Mucosa of descending colon (tissue), 3 donors: ENCODE measurements at places on chromosomes 16 and 17. TPM values are rescaled to one million over a fixed set of nuclear protein-coding genes. Genes with fewer than 3 reads are reported as not detected.

MARVELD3 gene
- 85.8 TPM for total RNA-seq

SULT1A1 gene
- total RNA-seq = 254 TPM

CEP295NL gene
- 2.5 TPM for total RNA-seq

CCL1 gene
- total RNA-seq = not detected

DNA sequence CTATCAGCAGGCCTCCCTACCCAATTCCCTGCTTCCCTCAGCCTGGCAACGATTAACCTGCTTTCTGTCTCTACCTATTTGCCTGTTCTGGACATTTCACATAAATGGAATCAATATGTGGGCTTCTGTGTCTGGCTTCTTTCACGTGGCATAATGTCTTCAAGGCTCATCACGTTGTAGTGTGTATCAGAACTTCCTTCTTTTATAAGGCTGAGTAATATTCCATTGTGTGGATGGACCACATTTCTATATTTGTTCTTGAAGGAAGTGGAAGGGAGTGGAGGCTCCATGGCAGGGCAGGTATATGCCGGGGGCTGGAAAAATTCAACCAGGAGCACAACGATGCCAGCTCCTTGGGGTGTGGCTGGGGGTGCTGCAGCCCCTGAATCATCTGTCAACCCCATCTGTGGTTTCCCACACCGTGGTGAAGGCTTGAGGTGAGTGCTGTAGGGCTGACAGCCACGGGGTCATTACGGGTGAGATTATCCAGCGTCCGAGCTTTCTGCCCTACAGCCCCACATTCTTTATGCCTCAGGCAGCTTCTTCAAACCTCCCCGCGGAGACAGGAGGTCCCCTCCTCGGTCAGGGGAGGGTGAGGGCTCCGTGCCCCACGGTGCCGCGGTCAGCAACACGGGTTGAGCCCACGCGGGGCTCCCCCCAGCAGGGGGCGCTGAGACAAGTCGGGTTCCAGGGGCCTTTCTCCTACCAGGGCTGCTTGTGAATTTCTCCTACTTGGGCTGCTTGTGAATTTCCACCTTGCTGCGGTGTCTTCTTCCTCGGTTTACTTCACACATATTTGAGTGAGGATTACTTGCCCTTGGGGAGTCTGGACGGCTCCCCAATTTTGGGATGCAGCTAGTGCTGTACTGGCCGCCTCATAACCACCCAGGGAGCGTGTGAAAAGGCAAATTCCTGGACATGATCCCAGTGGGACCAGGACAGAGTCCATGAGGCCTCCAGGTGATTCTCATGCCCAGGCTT lies 18.3 kb upstream of the WFIKKN2 start:
- DNase-seq = peak; percentile 71

DNA sequence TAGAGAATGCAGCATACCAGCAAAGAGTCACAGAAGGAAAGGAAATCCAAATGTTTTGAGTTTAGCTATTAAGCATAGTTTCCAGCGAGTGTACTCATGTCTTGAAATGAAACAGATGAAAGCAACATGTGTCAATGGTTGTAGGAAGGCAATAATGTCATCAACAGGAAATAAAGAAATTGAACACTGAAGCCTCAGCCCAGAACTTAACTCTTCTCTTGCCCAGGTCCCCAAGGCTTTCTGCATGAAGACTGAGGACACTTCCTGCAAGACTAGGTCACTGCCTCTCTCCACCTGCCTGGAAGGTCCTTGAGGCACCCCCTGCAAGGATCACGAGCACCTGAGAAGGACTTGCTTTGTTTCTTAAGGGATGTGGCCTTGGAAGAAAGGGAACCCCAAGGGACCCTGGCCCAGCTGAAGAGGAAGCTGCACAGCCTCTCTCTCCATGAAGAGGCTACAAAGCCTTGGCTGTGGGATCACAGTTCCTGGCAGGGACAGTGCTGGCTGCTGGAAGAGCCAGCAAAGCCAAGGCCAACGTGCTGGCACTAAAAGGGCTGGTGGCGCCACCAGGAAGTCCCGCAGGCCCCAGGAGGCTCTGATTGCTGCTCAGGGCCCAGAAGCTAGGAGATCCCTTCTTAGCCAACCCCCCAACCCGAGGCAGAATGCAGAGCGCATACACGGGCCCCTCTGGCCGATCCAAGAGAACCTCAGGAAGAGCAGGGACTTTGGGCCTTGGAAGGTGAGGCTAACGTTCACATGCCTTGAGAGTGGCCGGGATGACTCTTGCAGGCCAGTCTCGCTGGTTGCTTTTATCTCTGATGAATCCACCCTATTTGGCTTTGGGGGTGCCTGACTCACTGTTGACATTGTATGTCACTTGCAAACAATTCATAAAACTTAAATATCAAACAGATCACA lies 23.4 kb upstream of the AXIN2 start:
- DNase-seq = no peak

DNA sequence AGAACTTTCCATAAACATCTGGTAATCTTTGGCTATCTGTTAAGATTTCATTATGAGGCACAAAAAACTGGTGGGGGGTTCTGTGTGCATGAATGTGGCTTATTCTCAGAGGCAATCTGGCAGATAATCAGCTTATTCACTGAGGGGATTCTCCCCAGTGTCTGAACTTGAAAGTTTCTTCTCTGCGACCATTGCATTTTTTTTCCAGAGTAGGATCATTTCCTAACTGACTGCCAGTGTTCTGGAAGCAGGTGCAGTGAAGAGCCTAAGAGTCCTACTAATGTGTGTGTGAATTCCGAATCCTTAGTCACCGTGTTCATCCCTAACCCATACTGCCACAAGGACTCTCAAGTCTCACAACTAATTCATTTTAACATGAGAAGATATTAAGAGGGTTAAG lies 64.9 kb upstream of the LRRC37A3 start:
- DNase-seq = no peak

GPR139 gene
- not detected for total RNA-seq

DNA sequence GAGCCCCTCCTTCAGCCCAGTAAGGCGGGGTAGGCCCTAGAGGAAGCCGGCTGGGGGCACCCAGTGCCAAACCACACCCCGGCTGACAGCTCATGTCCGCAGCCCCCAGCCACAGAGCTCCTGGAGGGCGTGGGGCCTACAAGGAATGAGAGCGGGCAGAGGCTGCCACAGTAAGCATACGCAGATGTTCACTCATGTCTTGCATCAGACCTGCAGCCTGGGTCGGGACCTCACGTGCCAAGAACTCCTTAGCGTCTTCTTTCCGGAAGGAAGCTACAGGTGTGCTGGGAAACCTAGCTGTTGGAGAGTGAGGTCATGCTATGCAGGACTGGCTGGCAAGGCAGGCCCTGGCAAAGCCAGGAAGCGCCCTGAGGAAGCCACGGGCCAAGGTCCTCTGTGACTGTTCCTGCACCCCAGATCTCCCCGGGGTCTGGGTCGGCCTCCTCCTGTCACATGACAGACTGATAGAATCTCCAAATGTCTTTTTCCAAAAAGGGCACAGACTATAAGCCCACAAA lies 1.6 kb downstream of the ZNF598 start:
- peak; percentile 80 for DNase-seq

GRCh38 chr16:17972460-17972943 lies 364.0 kb downstream of the NPIPA8 start:
- DNase-seq = no peak

PERCC1 gene
- 0.34 TPM for total RNA-seq

NBR1 gene
- total RNA-seq = 164 TPM

GOT2 gene
- total RNA-seq = 120 TPM

DNA sequence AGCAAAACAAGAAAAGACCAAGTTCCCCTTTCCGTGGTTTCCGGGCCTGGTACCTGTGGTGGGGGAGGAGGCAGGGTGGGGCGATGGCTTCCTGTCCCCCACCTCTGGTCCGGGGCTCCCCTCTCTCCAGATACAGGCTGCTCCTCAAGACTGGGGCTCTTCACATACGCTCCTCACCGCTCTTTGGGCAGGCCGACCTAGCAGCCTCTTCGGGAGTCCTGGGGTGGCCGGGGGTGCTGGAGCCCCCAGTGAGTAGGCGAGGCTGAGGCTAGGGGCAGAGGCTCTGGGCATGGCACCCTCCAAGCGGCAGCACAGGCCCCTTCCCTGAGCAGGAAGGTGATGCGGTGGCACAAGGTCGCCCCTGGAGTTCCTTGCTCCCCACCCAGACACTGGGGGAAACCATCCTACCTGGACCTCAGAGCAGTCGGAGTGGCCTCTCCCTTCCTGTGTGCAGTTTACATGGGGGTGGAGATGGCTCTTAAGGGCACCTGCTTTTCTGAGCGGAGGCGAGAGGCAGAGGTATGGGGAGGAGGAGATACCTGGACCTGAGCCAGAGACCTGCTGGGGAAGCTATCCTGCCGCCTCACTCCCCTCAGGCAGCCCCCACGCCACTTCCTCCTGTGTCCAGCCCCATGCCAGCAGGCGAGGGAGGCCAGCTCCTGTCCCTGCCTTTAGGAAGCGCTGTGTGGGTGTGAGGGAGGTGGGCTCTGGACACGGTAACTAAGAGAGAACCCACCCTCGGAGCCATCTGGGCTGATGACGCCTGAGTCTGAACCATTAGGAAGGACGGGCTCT lies 891 bp downstream of the CORO1A start:
- peak; percentile 88 for DNase-seq

PRSS22 gene
- total RNA-seq = 1.6 TPM

DNA sequence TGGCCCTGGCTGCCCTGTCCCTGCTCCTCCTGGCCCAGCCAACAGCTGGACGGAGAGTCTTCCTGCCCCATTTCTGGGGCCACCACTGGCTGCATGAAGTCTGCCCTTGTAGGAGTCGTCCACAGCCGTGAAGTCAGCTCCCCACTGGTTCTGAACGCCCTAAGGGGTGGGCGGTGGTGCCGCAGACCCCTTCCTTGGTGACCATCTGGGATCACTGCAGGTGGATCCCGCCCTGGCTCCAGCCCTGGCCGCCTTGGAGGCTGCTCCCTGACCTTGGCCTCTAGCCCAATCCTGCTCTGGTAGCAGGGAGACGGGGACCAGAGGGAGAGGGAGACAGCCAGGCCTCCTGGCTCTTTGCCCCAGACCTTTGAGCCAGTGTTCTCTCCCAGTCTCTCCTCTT lies 35.4 kb downstream of the MGAT5B start:
- DNase-seq = no peak

DNA sequence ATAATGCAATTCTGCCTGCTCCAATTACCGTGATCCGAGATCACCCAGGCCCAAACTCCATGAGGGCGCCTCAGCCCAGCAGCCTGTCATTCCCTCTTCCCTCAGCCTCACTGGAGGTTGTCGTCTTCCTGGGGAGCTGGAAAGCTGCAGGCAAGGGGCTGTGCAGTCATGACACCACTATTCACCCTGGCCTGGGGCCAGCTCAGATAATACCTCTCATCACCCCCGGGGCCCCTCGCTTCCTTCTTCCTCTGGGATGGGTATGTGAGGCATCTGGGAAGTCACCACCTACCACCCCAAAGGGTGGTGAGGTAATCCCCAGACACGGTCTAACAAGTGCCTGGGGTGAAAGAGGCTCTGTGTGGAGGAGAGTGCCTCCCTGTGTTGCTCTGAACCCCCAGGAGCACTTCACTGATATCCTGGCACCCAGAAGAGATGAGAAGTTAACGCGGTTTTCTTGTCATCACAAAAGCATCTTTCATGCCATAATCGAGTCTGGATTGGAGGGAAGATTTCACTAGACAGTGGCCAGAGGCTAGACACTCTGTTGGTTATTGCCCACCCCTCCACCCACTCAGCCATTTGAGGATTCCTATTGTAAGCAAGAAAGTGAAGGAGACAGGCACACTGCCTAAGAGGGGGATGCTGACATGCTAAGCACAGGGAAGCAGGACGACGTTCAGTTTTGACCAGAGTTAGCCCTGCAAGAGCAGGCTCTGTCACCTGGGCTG lies 18.4 kb downstream of the CFAP20 start:
- no peak for DNase-seq

DNA sequence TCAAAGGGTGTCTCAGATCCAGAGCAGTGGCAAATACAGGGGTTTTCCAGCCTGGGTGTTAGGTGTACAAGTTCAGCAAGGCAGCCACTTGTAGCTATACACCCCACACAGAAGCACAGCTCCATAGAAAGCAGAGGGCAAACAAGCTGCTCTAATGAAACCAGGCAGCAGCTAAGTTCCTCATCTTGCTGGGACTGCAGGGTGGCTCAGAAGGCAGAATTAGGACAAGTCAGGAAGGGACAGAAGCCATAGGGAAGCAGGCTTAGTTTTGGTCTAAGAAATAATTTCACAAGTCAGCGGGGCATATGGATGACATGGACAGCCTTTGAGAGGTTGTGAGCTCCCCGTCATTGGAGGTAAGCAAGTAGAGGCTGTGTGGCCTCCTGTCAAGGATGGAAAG lies 23.7 kb downstream of the CNGB1 start:
- no peak for DNase-seq

DNA sequence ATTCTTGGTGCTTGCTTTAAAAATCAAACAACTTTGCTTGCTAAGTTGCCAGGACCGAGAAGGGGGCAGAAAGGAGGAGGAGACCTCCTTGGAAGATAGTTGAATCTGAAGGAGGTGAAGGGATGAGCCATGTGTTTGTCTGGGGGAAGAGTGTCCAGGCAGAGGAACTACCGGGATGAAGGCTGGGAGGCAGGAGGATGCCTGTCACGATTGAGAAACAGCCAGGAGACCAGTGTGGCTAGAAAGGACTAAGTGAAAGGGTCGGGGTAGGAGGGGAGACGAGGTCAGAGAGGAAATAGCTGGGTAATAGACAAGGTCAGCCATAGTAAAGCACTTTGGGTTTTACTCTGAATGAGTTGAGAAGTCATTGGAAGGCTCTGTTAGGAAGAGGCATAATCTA lies 38.9 kb upstream of the CSNK2A2 start:
- no peak for DNase-seq

KCNJ2 gene
- total RNA-seq = 17.3 TPM

DNA sequence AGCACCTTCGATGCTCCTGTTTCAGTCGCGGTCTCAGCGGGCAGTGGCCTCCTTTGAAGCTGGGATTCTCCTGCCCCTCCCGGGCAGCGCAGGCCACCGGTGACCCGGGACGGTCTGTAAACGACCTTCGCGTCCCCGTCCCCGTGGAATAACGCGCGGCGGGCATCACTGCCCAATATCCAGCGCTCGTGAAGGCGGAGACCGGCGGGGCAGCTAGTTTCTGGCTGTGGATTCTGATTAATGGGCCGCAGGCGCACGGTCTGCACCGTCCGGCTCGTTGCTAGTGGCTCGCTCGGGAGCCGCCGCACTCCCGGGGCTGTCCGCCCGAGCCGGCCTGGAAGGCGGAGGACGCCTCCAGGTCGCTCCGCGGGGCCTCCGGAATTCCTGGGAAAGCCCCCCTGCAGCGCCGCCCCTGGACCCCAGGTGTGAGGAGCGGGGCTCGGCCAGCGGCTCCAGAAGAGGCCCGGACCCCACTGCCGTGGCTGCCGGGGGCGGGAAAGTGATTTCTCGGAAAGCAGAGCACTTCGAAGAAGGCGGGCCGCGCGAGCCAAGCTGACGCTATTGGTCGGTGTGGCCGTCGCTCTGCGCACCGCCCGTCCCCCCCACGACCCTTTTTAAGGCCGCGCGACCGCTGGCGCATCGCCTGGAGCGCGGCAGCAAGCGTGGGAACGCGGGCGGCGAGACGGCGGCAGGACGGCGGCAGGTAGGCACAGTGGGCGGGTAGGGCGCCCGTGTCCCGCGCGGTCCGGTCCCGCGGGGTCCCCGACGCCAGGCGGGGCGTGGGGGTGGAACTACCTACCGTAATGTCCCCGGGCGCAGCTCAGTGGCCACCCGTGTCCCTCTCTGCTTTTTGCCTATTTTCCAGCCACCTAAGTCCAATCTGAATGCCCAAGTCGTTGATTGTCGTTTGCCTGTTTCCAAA lies at the start of gene IRF8:
Gene IRF8, plus strand, starts transcription at position 642 of the 922 bp plus-strand sequence. CDS start 3,854 bp downstream, outside the sequence.
- peak; percentile 92 for DNase-seq

CCL2 gene
- 7.1 TPM for total RNA-seq

SLC13A5 gene
- not detected for total RNA-seq

GRCh38 chr16:16096121-16096857 lies 127.0 kb downstream of the ABCC6 start:
- peak; percentile 32 for DNase-seq
